EH (cell line): ENCODE measurements at places on chromosomes 1 and 21.

GRCh38 chr1:29708796-29709703, 472.7 kb downstream of the PTPRU start:
- peak; percentile 95 for DNase-seq

GRCh38 chr1:193905288-193906085, 719.1 kb upstream of the B3GALT2 start:
- peak; percentile 77 for DNase-seq

DNA sequence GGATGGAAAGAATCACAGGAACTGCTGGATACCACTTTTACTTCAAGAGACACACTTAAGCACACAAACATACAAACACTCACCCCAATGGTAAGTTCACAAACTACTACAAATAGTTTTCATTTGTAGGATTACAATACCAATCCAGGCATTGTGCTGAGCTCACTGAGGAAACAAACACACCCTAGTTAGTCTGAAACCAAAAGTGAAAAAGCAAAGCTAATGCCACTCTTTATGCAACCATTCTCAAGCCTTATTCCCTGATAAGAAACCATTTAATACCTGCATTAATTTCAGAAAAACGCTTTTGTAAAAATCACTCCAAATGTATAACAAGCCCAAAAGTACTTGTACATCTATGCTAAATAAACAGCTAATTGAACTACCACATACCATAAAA, 38.3 kb downstream of the RNF115 start:
- DNase-seq: peak; percentile 11

- no peak for DNase-seq
These were observed 27.3 kb downstream of the ABL2 start for GRCh38 chr1:179202161-179202560.

- no peak for DNase-seq
These were observed 100.7 kb upstream of the GRIK3 start for GRCh38 chr1:37135032-37135431.

- no peak for DNase-seq
These were observed 214.6 kb upstream of the NFIA start for GRCh38 chr1:60867782-60868181.

DNA sequence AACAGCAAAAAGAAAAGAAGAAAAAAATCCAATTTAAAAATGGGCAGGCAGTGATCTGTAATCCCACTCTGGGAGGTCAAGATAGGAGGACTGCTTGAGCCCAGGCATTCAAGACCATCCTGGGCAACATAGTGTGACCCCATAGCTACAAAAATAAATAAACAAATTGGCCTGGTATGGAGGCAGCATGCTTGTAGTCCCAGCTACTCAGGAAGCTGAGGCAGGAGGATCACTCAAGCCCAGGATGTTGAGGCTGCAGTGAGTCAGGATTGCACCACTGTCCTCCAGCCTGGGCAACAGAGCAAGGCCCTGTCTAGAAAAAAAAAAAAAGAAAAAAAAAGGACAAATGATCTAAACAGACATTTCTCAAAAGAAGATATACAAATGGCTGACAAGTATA, 99.6 kb downstream of the EIF4G3 start:
- peak; percentile 86 for DNase-seq

- no peak for DNase-seq
These were observed 640.2 kb upstream of the PKN2 start for GRCh38 chr1:88043834-88044233.

DNA sequence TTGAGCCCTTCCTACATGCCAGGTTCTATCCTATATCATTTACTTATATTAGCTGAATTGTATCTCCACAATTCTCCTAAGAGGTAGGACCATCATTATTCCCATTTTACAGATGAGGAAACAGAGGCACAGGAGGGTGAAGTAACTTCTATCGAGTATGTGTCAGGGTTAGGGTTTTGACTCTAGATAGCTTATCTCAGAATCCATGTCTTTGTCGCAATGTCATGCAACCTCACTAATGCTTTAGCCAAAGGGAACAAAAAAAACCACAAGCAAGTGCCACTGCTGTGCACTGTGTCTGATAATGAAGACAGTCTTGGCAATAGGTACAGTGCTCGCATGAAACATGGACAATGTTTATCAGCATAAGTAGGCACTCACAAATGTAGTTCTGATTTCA, 95.4 kb upstream of the CLDN14 start:
- no peak for DNase-seq

GRCh38 chr1:205369701-205370123, 13.0 kb upstream of the KLHDC8A start:
- no peak for DNase-seq

- DNase-seq: no peak
These were observed 35.5 kb downstream of the C21orf91 start for GRCh38 chr21:17783481-17784179.

DNA sequence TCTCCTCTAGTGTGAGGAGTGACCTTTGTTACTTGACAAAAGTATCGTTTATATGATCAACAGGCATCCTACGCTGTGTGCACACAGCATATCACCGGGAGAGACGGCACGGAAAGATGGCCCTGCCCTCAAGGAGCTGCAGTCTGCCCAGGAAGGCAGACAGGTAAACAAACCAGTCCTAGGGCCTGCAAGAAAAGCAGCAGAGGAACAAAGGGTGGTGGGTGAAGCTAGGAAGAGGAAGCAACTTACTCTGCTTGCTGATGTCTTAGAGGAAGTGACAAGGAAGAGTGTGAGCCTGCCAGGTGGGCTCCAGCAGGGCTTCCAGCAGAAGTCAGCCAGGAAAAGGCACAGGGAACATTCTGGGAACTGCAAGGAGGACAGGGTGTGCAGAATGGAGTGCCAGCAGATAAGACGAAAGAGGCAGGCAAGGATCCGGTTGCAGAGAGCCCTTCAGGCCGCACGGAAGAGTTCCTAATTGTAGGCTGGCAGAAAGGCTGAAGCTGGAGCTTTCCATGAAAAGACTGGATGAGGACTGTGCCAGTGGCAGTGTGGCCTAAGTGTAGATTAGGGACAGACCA, 106.7 kb downstream of the SLC45A1 start:
- no peak for DNase-seq

- no peak for DNase-seq
These were observed 40.8 kb upstream of the TMPRSS2 start for GRCh38 chr21:41548781-41549180.

DNA sequence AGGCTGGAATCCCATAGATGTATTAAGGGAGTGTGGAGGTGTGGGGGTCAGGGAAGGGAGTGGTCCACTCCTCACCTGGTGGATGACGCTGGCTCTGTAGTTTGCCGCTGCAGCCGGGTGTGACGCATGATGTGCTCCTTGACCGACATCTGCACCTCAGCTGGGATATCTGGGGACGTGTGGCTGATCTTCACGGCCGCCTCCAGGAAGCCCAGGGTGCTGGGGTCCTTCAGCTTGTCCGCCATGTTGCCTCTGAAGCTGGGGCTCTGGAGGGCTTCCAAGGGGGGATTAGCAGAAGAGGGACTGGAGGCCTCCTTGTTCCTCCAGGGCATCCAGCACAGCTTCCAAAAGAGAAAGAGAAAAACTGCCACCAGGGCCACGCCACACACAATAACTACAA, 14.1 kb downstream of the SYT6 start:
- DNase-seq: no peak

GRCh38 chr21:44006017-44006619, 6.0 kb upstream of the TRAPPC10 start:
- DNase-seq: peak; percentile 95

DNA sequence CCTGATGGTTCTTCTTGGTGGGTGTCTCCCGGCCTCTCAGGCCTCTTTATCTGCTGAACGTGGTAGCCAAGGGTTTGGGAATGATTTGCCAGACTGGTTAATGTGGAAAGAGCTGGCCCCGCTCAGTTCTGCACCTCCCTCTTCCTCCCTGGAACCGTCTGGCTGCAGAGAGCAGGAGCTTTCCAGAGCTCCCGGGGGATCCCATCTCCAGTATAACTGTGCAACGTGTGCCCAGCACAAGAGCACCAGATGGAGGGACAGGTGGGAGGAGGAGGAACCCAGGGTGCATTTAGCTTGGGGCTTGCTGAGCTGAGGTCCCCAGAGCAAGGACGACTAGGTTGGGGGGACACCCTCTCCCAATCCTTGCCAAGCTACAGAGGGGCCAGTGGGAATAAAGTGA, 5.0 kb downstream of the TFF1 start:
- DNase-seq: no peak

DNA sequence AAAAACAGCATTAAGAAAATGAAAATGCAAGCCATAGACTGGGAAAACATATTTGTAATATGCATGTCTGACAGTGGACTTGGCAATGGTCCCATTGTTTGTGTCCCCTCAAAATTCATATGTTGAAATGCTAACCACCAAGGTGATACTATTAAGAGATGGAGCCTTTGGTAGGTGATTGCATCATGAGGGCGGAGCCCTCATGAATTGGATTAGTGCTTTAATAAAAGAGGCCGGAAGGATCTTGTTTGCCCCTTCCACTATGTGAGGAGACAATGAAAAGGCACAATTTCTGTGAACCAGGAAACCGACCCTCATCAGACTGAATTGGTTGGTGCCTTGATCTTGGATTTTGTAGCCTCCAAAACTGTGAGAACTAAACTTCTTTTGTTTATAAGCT, 232.3 kb downstream of the GPR52 start:
- DNase-seq: no peak

DNA sequence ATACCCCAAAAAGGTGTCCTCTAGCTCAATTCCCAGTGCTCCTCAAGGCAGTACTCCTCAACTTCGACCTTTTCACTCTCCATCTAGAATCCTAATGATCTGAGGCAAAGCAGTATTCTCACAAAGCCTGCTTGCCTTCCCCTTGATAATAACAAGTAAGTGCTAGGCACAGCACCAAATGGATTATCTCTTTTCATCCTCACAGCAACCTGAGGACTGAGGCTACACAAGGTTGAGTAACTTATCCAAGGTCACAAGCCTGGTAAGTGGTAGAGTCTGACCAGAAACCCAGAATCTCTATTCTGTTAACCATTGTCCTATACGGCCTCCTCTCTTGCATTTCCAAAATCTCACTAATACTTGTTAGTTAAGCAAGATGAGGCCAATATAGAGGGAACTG, 5.1 kb downstream of the SYDE2 start:
- no peak for DNase-seq

- no peak for DNase-seq
These were observed 2.0 kb upstream of the RCSD1 start for GRCh38 chr1:167627865-167628641.

DNA sequence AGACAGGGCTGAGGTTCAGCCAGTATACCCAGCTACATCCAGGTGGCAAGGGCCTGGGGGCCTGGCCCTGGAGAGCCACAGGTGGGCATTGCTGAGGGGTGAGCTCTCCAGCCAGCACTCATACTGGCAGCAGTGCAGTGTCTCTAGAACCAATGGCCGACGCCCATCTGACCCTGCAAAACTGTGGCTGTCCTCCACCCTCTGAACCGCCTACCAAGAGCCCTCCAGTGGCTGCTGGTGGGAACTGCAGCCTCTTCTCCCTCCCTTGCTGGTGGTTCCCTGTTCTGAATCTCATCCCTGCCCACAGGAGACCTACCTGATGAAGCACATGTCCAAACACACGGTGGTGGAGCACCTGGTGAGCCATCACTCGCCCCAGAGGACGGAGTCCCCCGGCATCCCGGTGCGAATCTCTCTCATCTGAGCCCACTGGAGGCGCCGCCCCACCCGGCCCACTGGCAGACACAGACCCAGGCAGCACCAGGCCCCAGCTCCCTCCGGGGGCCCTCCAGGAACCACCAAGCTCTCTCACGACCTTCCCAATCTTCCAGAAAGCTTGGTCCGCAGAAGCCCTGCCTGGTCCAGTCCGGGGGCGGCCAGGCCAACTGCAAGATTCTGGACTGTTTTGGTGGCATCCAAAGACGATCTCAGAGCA, 22.1 kb downstream of the A3GALT2 start:
- peak; percentile 71 for DNase-seq

GRCh38 chr1:63854091-63854490, 80.3 kb downstream of the ROR1 start:
- no peak for DNase-seq

DNA sequence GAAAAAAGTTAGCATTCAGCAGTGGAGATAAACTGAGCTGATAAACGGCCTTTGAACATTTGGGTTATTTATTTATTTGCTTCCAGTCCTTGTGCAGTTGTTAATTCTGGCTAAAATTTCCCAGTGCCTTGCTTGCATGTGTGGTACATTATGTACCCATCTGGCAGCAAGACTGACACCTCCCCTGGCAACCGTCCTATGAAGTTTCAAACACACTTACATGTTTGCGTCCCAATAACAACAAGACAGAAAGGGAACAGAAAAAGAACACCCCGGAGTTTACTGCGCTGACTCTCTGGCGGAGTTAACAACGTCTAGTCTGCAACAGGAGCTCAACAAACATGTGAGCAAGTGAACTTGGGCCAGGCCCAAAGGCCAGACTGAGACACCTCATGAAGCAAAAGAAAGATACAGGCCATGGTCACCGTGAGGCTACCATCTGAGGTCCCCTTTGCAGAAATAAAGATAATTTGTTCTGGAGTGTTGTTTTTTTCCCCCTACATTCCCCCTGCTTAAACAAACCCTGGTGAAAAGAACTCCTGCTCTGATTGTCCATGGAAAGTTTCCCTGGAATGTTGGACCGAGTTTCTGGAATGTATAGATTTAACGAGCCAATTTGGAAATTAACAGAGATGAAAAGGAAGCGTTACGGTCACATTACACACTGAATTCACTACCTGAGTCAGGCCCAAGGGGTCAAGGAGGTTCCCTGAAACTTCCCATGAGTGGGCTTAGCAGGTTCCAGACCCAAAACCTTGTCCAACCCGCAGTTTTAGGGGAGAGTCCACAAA, 33.4 kb downstream of the TRABD2B start:
- DNase-seq: no peak

DNA sequence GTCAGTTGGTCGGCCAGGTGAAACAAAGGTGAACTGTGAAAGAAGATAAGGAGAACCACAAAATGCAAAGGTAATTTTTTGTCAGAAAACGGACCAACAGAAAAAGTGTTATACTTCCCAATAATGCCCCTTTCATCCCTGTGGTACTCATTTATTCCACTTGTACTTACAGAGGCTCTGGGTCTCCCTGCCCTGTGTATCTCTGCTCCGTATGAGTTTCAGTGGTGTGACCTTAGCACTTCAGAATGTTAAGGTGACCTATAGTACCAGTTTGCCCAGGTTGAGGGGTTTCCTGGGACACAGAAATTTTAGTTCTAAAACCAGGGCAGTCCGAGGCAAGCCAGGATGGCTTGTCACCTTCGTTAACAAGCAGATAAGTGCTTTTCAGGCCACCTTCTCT, 254.8 kb downstream of the OLFM3 start:
- DNase-seq: no peak

DNA sequence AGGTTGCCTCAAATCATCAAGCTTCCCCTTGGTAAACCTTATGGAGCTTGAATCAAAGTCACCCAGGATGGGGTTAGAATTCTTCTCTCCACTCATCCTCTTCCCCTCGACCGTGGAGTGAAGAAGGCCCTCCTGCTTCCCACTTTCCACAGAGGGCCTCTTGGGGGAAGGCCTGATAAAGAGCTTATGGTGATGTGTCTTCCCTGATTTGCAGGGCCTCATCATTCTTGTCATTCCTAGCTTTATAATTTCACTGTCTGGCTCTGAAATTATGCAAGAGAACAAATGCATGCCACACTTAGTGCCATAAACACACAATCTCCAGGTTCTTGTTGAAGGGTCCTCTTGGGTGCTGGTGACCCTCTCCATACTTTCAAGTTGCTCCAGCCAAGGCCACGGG, 101.2 kb downstream of the HMGB4 start:
- DNase-seq: peak; percentile 22
